ENCODE measurements at places on chromosomes 7 and 10.

DNA sequence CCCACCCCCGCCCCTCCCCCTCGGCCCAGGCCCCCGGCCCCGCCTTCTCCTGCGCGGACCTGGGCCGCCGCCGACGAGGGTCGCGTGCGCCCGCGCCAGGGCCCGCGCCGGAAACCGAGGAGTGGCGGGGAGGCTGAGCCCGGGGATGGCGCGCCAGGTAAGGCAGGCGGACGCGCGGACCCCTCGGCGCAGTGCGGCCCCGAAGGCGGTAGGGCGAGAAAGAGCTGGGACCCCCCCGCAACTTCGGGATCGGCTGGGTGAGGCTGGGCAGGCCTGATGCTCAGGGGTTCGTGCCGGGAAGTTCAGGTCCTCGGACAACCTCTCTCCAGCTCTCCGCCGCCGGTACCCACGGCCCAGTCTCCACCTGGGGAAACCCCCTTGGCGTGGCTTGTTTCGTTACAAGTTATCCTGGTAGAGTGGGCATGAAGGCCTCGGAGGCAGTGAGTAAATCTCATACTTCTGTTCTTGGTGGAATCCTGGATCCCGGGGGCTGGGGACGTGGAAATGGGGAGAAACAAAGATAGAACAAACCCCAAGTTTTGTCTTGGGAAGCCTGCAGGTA lies 58.4 kb downstream of the ZNF467 start:
- DNase-seq, result no peak

GRCh38 chr10:119477444-119477843 lies 65.1 kb downstream of the RGS10 start:
- no peak for DNase-seq

GRCh38 chr10:101221549-101221948 lies 7.7 kb downstream of the LBX1 start:
- DNase-seq, result no peak

GRCh38 chr7:11077816-11078215 lies 104.1 kb downstream of the PHF14 start:
- DNase-seq, result no peak

GRCh38 chr7:29017713-29018112 lies 59.6 kb upstream of the TRIL start:
- no peak for DNase-seq

- DNase-seq, result no peak
Measured at GRCh38 chr7:24127930-24128329, 156.1 kb upstream of the NPY start.

DNA sequence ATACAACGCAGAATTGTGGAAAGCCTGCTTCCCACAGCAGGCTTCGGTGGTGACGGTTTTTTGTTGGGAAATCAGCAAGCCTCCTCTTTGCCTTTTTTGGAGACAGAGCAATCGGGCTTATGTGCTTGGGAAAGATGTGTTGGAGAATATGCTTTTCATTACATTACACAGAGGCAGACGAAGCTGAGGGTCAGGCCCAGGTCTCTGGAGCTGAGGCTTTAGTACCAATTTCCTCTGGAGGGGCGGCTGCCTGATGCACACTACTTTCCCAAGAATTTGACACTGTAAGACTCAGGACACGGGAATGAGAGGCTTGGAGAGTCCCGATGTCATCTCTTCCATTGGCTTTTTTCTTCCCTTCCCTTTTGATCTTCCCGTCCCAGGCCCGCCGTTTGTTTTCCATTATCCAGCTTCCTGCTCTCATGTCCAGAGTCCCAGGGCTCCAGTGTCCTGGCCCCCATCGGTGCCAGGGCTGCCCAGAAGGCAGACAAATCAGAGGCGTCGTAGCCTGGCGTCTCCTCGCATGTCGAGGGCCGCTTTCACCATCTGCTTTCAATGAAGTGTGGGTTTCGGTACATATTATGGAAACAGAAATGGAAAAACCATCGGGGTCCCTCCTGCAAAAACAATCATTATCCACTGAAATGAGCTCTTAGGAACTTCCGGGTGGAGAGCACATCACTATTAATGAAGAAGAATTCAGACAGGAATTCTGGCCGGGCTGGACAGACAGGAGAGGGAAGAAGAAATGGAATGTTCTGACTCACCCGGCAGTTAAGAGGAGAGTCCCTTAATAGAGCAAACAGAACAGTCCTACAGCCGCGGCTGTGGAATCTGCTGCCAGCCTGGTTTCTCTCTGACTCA lies 123.0 kb upstream of the JCAD start:
- DNase-seq, result no peak

DNA sequence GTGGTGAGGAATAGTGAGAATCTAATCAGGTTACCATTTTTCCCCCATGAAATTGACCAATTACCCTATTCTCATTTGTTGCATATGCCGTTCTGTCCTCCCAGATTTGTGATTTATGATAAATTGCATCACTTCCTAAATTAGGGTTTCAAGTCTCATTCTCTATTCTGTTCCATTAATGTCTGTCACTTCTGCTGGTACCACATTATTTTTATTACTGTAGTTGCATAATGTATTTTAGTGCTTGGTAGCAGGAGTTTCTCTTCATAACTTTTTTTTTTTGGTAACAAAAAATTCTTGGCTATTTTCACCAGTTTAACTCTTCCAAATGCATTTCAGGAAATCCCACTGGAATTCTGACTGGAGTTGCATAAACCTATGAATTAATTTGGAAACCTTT lies 44.0 kb upstream of the FAM133B start:
- no peak for DNase-seq

DNA sequence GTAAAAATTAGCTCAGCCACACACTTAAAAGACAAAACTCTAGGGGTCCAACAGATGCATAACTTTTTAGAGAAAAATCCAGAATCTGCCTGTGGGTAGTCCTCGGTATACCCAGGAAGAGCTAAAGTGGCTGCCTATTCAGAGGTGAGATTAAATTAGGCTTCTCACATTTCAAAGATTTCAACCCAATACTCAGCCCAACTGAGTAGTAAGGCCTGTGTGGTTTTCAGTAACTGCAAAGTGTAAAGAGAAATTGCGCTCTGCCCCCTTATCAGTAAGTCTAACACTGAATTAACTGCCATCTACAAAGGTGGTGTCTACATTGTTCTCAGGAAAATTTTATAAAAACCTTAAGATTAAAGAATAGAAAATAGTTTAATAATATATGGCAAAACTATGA lies 88.2 kb downstream of the ELMO1 start:
- DNase-seq, result no peak
